Astrocyte of the spinal cord (primary cell): ENCODE measurements at places on chromosomes 6 and 20.
A peak's percentile ranks its signal among the peaks of the same experiment; 100 is the strongest.

DNA sequence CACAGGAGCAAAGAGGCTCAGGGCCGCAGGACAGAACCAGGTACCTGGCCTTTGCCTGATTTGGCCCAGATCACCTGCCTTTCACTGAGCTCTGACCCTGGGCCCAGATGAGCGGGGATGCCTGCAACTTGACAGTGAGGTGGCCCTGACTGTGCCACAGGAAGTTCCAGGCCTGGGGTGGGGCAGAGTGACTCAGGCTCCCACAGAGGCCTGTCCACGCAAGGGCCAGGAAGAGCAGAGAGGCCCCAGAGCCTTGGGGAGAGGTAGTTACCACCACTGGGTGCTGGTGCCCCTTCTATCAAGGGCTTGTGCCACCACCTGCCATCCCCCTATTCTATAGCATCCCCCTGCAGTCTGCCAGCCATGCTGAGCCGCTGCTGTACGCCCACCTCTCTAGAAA is 4.1 kb upstream of the NOL4L start:
- no peak for DNase-seq

- no peak for DNase-seq
These were observed 439.1 kb upstream of the NOX3 start for GRCh38 chr6:155894758-155895157.

DNA sequence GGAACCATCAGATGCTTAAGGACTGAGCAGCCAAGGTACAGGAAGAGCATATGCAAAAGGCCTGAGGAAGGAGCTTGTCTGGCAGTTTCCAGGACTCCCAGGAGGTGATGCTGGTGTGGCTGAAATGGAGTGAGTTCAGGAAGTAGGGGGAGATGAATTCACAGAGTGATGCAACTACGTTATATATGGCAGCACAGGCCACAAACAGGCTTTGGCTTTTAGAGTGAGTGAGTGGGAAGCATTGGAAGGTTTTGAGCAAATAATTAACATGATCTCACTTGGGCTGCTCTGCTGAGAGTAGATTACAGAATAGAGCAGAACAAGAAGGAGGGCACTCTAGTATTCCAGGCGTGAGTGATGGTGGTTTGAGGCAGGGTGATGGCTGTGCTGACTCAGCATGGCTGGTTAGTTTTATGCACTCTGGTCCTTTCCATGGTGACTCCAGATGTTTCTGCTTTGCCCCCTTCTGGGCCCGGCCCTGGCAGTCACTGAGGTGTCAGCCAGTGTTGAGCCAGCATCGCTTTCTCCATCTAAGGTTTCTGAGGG is 6.5 kb downstream of the BTN2A2 start:
- DNase-seq, result no peak

DNA sequence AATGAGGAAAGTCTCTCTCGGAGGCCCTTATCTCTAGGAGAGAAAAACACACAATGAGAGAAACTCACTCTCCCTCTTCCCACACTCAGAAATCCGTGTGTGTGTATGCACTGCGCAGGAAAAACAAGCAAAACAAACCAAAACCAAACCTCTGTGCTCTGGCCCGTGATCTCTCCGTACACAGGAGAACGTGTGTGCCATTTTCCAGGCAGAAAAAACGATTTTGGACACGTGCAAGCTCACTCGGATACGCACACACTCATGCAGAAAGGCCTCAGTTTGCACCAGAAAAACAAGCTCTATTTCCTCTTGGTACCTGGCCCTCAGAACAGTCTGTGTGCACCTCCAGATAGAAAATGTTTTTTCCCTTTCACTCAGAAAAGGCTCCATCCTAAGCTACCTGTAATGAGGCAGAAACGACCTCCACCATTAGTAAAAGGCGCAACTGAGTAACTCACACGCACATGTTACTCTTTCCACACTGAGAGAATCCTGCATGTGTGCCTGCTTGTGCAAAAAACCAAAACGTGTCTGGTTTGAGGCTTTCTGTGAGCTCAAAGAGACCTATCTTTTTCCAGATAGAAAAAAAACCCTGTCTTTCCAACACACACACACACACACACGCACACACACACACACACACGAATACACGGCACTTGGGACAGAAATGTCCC is 99.2 kb downstream of the EDN3 start:
- DNase-seq, result no peak

GRCh38 chr6:113365191-113365590 is 492.0 kb upstream of the MARCKS start:
- DNase-seq, result peak; percentile 57

- no peak for DNase-seq
These were observed 101.5 kb downstream of the CEBPB start for GRCh38 chr20:50292079-50292590.

GRCh38 chr6:41638935-41639808 is 904 bp downstream of the MDFI start:
- DNase-seq, result peak; percentile 63

GRCh38 chr6:108176281-108177089 is 10.7 kb downstream of the NR2E1 start:
- DNase-seq, result no peak

- DNase-seq, result no peak
These were observed 139.0 kb downstream of the IMPG1 start for GRCh38 chr6:75933387-75933975.

DNA sequence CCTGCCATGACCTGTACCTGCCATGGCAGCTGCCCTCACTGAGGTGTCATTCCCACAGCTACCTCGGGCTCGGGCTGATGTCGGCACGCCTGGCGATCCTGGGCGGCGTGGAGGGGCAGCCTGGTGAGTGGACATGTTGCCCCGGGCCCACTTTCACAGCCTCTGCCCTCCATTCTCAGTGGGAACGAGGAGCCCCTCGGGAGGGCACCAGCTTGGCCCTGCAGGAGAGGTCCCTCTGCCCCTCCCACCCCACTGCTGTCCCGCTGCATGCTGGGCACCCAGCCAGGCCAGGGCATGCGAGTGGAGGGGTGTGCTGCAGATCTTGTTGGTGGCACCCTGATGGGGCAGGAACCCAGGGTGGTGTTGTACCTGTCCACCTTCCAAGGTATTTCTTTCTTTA is 23.0 kb downstream of the ENTPD6 start:
- no peak for DNase-seq

- no peak for DNase-seq
These were observed 802.4 kb downstream of the TFAP2A start for GRCh38 chr6:9612489-9612888.

GRCh38 chr20:48006036-48006833 is 221.0 kb upstream of the SULF2 start:
- no peak for DNase-seq

GRCh38 chr6:154127657-154128056 is 88.6 kb downstream of the OPRM1 start:
- no peak for DNase-seq

- no peak for DNase-seq
These were observed 57.9 kb downstream of the ISM1 start for GRCh38 chr20:13278812-13279570.

- no peak for DNase-seq
These were observed 21.7 kb upstream of the DAAM2 start for GRCh38 chr6:39770446-39770845.

- no peak for DNase-seq
These were observed 57.7 kb downstream of the ADNP start for GRCh38 chr20:50873585-50873984.

DNA sequence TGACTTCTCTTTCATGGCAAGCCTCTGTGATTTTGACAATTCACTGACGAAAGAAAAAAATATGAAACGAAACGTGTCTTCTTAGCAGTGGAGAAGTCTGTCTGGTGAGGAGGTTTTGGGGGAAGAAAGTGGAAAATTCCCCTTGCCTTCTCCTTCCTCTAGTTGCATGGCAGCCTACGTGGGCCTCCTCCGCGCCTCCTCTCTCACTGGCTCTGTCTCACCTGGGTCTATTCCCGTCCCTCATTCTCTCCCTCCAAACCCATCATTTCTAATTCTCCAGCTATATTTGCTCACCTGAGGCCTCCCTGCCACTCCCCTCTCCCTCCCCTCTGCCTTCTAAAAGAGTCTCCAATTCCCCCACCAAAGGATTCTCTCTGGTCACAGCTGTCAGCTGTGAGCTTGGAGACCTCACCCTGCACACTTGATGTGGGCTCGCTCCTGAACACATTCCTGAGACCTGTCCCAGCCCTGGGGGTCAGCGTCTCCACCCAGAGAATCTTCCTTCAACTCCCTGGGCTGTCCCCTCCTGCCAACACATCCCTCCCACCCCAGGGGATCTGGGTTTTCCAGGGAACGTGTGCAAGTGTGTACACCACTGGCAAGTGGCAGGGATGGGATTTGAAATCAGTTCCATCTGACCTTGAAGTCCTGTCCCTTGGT is 159.6 kb upstream of the PMEPA1 start:
- no peak for DNase-seq

DNA sequence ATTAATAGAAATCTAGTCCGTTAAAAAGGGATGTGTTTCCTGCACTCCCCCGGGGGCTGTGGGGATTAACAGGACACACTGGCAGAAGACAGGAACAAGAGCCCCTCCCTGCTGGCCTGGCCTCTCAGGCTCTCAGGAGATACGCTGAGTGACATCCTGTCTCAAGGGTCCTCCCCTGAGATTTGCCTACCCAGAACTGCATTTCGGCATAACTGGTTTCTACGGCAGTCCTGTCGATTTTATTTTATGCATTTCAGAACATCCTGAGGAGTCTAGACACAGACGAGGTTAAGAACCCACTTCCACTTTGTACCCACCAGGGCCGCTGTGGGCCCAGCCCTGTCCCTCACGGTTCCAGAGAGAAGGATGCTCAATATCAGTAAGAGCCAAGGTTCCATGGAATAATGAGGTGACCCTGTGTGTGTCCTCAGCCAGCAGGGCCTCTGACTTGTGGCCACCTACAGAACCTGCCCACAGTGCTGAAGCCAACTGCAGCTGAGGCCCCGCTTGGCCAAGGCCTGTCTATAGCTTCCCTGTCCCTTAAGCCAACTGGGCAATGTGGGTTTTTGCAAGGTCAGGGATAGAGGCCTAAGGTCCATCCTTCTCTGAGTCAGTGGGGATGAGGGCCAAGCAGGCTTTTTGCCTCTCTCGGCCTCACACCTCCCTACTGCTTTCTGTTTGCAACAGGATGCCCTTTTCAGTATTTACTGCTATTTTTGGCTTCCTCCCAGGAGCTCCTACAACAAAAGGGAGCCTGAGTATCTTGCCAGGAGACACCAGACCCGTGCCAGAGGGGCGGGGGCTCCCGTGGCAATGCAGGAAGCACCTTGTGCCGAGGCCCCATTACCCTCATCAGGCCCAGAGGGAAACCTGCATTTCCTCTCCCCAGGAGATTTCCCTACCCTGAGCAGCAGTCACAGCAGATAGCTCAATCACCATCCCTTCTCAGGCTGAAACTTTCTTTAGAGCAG is 14.7 kb downstream of the UQCC2 start:
- peak; percentile 82 for DNase-seq

- peak; percentile 59 for DNase-seq
These were observed 9.2 kb downstream of the PHF3 start for GRCh38 chr6:63644668-63645326.

- peak; percentile 78 for DNase-seq
These were observed 131.0 kb upstream of the BMP2 start for GRCh38 chr20:6636209-6637159.

- no peak for DNase-seq
These were observed 55.0 kb downstream of the TBC1D7 start for GRCh38 chr6:13273202-13273930.

- DNase-seq, result peak; percentile 85
These were observed 34.8 kb upstream of the MYB start for GRCh38 chr6:135146162-135146934.

- DNase-seq, result no peak
These were observed 181.3 kb upstream of the HS3ST5 start for GRCh38 chr6:114524081-114524480.

- no peak for DNase-seq
These were observed 295.0 kb downstream of the PKHD1 start for GRCh38 chr6:51792273-51793030.

GRCh38 chr20:20466341-20466879 is 98.5 kb downstream of the INSM1 start:
- DNase-seq, result peak; percentile 81

DNA sequence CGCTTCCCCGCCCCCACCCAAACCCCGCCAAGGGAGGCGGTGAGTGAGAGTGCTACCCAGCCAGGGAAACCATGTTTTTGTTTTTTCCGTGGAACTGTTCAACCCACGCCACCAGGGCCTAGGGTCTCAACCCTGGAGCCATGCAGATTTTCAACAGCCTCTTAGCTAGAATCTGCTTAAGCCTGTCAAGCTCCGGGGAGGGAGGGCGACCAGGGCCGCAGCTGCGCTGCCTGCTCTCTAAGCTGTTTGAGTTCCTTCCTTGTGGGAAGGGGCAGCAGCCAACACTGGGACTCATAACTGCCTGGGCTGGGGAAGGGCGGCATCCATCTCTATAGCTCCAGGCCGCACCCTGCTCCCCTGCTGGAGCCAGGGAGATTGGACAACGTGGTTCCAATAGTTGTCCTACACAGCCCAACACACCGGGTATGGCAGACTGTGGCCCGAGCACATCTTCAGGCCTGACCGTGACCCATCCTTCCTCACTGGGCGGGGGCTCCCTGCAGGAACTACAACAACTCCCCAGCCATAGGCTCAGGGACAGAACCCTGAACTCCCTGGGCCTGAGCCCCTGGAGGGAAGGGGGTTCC is 1065.7 kb upstream of the MANEA start:
- DNase-seq, result no peak

- DNase-seq, result no peak
These were observed 101.5 kb upstream of the BACH2 start for GRCh38 chr6:90397929-90398674.

- peak; percentile 50 for DNase-seq
These were observed 1.5 kb downstream of the ARID1B start for GRCh38 chr6:156778454-156779205.

- DNase-seq, result peak; percentile 87
These were observed 9.9 kb upstream of the BAK1 start for GRCh38 chr6:33589731-33590530.

DNA sequence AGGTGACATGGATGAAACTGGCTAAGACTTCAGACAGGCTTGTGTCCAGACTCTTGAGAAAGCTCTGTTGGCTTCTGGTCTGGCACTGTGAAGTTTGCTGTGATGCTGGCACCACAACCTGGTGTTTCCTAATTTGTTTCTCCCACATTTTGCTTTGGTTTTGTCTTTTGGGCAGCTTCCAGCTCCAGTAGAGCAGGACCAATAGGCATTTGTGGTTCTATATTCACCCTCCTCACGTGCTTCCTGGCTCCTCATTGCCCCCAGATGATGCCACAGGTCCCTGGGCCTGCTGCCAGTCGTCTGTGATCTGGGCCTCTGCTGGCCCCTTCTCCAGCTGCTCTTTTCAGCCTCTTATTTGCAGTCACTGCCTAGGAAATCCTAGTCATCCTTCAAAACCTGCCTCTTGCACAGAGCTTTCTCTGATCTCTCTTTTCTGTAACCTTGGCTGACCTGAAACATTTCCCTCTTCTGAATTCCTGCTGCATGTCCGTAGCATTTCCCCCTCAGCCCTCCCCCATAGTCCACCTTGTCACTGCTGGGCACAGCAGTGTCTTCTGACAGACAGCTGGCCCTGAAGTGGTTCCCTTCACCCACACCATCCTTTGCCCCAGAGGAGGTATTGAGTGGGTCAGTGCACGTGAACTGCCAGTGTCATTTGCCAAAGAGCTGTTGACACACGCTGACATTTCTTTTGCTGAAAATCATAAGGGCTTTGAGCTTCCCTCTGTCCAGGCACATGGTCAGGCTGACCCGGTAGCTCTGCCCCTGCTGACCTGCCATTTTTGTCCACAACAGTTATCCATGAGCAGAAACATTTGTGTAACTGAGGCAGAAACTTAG is 63.0 kb downstream of the PTPN1 start:
- DNase-seq, result peak; percentile 77
